ENCODE measurements at places on chromosomes 1 and 21. TPM values are rescaled to one million over a fixed set of nuclear protein-coding genes. Genes with fewer than 3 reads are reported as not detected.

The CFH gene
- total RNA-seq, result 12.6 TPM

The KCNJ15 gene
- total RNA-seq, result 17.0 TPM

GRCh38 chr1:228018961-228019721, 12.3 kb downstream of the WNT3A start:
- no peaks in the 10 kb centered on the region for H3K27me3 ChIP-seq
- H3K27ac ChIP-seq, result no peak overlapping the region
- DNase-seq, result peak; percentile 64

GRCh38 chr1:200363264-200363933, 46.4 kb downstream of the ZNF281 start:
- no peaks in the 10 kb centered on the region for H3K4me1 ChIP-seq
- H3K27ac ChIP-seq, result peak overlapping the region; percentile 48
- DNase-seq, result no peak
- H3K4me3 ChIP-seq, result peak overlapping the region; percentile 25
- H3K36me3 ChIP-seq, result no peaks in the 10 kb centered on the region
- H3K27me3 ChIP-seq, result no peaks in the 10 kb centered on the region

The PAPPA2 gene
- total RNA-seq, result 0.06 TPM

- peaks cover 80% of the 10 kb centered on the region for H3K27me3 ChIP-seq
- no peak overlapping the region for H3K4me3 ChIP-seq
- no peaks in the 10 kb centered on the region for H3K36me3 ChIP-seq
- peak; percentile 33 for DNase-seq
- H3K27ac ChIP-seq, result no peak overlapping the region
Observed at GRCh38 chr1:36835017-36835695, 199.2 kb downstream of the GRIK3 start.

DNA sequence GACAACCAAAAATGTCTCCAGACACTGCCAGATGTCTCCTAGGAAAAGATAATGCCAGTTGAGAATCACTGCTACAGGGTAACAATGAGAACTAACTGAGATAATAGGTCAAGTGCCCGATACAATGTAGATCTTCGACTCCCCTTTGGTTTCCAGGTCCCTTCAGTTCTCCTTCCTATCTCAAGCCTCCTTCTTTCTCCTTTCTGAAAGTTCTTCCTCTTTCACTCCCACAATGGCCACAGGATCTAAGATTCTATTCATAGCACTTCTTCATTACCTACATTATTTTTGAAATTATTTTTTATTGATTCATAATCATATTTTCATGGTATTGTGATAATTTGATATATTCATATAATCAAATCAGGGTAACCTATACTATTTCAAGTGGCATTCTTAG, 6.3 kb downstream of the PFDN2 start:
- no peak overlapping the region for H3K27ac ChIP-seq
- H3K4me3 ChIP-seq, result no peak overlapping the region
- no peak for DNase-seq
- no peaks in the 10 kb centered on the region for H3K27me3 ChIP-seq
- H3K36me3 ChIP-seq, result no peaks in the 10 kb centered on the region
